ENCODE measurements at places on chromosomes 7 and 10. TPM values are rescaled to one million over a fixed set of nuclear protein-coding genes. Genes with fewer than 3 reads are reported as not detected.

GRCh38 chr10:77159538-77160110 is 478.0 kb downstream of the KCNMA1 start:
- DNase-seq, result no peak

- DNase-seq, result no peak
These were observed 42.2 kb downstream of the PCDH15 start for GRCh38 chr10:54758791-54759190.

- DNase-seq, result no peak
These were observed 82.6 kb upstream of the PCGF5 start for GRCh38 chr10:91137822-91138221.

Gene GDF2
- not detected for polyA plus RNA-seq

DNA sequence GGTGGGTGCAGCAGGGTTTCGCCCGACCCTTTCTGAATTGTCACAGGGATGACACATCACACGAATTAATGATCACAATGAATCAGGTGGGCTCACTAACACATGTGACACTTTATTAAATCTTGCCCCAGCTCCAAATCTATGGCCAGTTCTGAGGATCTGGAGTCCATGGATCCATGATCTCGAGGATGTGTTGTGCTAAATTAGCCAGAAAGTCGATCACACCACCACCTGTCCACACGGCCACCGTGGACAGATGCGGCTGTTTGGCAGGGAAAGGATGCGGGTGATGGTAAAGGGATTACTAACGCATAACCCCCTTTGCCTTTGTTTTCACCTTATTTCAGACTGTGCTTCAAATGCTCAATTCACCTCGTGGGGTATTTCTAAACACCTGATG is 96.4 kb downstream of the COBL start:
- no peak for DNase-seq

DNA sequence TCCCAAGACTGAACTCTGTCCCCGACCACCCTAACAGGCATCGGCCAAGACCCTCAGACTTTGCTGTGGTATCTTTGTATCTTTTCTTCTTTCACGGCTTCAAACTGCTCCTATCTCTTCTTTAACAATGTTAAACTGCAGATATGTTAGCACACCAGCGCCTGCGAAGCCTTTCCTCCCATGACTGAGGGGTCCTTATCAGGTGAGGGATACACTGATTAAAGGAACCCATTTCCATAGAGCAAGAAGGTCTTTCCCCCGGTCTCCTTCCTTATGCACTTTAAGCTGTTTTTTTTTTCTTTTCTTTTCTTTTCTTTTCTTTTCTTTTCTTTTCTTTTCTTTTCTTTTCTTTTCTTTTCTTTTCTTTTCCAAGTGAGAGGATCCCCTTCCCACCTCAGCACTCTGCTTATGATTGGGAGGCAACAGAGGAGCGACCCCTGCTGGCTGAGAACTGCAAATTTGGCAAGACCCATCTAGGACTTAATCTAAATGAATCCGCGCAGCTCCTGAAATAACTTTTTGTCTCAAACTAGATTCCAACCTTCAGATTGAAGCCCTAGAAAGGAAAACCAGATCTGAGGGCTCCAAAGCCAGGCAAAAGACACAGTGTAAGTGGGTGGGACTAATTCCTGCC is 109.9 kb downstream of the ITGB8 start:
- DNase-seq, result no peak

DNA sequence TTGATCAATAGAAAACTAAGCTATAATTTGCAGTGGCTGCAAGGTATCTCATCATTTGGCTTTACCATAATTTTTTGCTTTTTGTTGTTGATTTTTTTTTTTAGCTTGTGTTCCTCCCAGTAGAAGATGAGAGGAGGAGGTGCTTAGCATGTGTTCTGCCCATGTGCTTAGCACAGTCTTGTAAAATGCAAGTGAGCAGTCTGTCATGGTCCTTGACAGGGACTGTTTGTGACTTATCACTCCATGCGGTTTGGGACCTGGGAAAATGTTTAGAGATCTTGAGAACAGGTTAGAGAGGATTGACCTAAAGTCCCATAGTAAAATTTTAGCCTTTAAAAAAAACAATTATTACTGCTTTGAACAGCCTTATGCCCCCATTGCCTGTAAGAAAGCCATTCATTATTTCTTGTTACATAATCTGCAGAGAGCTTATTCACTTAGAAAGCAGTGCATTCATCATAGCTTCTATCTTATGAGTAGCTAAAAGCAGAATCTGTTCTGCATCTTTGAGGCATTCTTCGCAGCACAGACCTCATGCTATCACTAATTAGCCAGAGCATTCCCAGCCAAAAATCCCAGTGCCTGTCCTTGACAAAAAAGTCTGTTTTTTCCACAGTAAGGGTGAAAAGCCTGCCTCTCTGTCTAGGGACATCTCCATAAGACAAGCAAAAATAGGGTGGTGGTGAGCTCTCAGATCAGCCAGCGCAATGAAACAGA is 748.7 kb upstream of the GALNT17 start:
- DNase-seq, result no peak

GRCh38 chr7:108395426-108395825 is 60.8 kb downstream of the NRCAM start:
- DNase-seq, result no peak

Gene RPP38
- 20.1 TPM for polyA plus RNA-seq

All from kidney (tissue), 22 donors.